GM12878 (cell line): ENCODE measurements at places on chromosomes 5 and 9. TPM values are rescaled to one million over a fixed set of nuclear protein-coding genes. Genes with fewer than 3 reads are reported as not detected.

The SLC35D2 gene
- total RNA-seq, result 6.1 and 6.5 TPM in 2 replicates

GRCh38 chr9:106859957-106860720, 2.8 kb upstream of the ZNF462 start:
- no peak for DNase-seq

GRCh38 chr5:96347502-96348292, 85.4 kb downstream of the PCSK1 start:
- no peak for DNase-seq

DNA sequence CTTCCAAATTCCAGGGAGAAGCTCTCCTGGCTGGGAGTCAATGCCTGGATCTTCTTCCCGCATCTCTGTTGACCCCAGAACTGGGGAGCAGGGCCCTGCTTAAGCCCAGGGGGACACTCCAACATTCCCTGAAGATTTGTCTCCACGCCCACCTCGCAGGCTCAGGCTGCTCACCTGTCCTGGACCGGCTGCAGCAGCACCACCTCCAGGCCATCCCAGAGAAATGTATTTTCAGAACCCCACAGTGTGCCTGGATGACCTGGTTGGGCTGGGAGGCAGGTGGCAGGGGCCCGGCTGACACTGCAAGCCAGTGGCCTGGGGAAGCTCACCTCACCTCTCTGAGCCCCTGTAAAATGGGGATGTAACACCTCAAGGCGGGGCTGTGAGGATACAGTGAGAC, 27.1 kb upstream of the ZBTB43 start:
- no peak for DNase-seq
